ENCODE measurements at places on chromosomes 16 and 17. TPM values are rescaled to one million over a fixed set of nuclear protein-coding genes. Genes with fewer than 3 reads are reported as not detected.
A peak's percentile ranks its signal among the peaks of the same experiment; 100 is the strongest.

- no peak for DNase-seq
Measured at GRCh38 chr16:35102780-35103403, 1643.5 kb downstream of the TP53TG3F start.

DNA sequence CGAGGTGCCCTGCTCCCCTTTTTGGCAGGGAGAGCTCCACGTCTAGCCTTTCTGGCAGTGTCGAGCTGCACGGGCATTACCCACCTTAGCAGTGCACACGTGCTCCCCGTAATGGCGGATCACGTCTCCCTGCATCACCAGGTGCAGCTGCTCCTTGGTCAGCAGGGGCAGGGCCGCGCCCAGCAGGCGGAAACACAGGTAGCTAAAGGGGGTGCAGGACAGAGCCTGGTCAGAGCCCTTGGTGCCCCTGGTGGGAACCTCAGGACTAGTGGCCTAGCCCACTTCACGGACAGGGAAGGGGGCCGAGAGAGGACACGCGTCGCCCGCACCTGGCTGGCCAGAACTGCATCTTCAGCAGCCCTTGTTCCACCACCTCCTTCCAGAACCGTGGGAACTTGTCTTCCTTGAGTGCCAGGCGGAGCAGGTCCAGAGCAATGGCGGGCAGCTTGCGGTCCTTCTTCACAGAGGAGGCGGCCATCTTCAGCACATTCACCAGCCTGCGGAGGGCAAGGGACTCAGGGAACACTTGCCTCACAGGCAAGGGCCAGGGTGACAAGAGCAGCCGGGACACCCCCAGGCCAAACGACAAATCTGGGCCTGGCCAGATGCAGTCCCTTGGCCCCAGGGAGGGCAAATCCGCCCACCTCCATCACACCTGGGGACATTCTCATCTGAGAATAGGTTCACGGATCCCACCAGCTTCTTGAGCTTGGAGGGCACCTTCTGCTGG, 3.2 kb downstream of the MYBBP1A start:
- no peak for DNase-seq

GRCh38 chr16:27464626-27465482, 62.9 kb downstream of the IL21R start:
- peak; percentile 58 for DNase-seq

GRCh38 chr16:54447576-54448440, 161.2 kb upstream of the IRX3 start:
- DNase-seq = peak; percentile 49

- DNase-seq = no peak
Measured at GRCh38 chr17:83185023-83186002, 105.9 kb downstream of the METRNL start.

- DNase-seq = no peak
Measured at GRCh38 chr16:69005641-69006355, 99.7 kb upstream of the HAS3 start.

GRCh38 chr16:9929313-9929712, 252.9 kb downstream of the GRIN2A start:
- no peak for DNase-seq

DNA sequence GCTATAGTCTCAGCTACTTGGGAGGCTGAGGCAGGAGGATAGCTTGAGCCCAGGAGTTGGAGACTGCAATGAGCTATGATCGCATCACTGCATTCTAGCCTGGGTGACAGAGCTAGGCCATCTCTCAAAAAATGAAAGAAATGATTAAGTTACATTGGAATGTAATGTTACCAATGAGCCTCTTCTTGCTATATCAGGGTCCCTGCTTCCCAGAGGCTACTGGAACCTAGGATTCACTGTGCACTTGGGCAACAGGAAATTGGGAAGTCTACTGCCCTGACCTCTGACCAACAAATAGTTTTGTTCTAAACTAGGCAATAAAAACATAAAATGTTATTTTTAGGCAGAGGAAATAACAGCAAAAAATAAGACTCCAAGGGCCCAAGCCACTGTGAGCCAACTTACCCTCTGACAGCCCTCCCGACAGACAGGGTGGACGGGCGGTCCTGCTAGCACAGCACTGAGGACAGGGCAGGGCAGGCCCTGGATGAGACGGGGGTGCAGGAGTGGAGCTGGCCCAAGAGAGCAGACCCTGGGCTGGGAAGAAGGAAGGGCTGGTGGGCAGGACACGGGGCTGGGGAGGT, 27.5 kb downstream of the NSMCE1 start:
- no peak for DNase-seq

DNA sequence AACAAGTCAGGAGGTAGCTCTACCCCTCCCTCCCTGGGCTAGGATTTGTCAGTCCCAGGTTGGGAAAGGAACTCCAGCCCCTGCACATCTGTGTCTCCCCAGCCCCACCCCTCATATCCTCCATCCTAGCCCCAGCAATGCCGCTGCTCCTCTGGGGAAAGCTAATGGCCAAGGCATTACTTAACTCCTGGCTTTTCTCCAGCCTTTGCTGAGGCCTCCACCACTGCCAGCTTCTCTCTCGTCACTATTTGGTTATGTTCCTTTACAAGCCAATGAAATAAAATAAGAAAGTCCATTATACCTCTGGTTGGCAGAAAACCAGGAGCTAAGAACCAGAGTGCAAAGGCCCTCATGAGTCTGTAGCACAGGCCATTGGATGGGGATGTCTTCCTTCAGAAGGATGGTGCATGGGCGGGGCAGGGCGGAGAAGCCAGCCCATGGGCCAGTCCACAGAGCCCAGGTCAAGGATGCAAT, 171.0 kb downstream of the CCDC182 start:
- no peak for DNase-seq

- DNase-seq = peak; percentile 95
Measured at GRCh38 chr16:58515125-58515870, at the start of gene SETD6. TSS of gene SETD6 (plus strand) at chr16:58515517. CDS start at chr16:58515538, 21 bp downstream.

DNA sequence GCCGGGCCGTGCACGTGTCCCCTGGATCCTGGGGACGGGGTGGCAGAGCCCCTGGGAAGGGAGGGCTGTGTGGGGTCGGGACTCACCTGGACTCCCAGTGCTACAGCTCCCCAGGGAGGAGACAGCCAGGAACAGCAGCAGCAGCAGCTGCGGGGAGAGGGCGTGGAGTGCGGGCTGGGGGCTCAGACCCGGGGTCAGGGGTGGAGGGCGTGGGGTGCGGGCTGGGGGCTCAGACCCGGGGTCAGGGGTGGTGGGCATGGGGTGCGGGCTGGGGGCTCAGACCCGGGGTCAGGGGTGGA, 20.7 kb downstream of the TPSD1 start:
- DNase-seq = no peak

The C16orf92 gene
- total RNA-seq = not detected

The TMEM132E gene
- 1.1 TPM for total RNA-seq

The KLHL10 gene
- total RNA-seq = 0.28 TPM

The TMC8 gene
- total RNA-seq = 35.9 TPM

The BAIAP3 gene
- total RNA-seq = 8.0 TPM

The UNC45B gene
- total RNA-seq = 0.38 TPM

Measured in kidney (tissue), 22 donors.